ENCODE measurements at places on chromosomes 7 and 10.

- no peak for DNase-seq
These were observed 183.2 kb downstream of the PLXDC2 start for GRCh38 chr10:19999431-19999830.

GRCh38 chr7:15313361-15313760 is 248.5 kb downstream of the AGMO start:
- no peak for DNase-seq

DNA sequence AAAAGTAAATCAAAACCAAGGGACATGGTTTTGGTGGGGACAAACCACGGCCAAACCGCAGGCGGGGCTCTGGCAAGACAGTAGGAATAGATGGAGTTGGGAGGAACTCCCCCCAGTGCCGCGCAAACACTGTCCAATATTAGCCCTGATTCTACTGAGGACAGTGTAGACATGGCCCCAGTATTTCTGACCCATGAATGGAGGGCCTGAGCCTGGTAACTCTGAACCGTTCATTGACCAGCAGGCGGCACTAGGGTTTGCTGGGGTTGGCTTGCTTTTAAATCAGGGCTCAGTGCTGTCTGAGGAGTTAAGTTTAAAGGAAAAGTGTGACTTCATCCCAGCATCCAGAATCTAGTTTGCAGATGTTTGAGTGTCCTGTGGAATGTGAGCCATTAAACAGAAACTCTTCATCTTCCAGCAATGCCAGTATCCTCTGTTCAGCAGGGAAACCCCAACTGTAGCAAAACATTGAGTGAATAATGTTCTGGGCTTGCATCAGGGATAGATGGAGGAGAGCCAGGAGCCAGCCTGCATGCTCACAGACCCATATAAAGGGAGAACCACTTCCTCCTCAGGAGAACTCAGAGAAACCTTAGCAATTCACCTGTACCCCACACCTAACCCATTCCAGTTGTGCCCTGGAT is 147.4 kb upstream of the PRSS58 start:
- no peak for DNase-seq

GRCh38 chr10:35434533-35434932 is 98.2 kb downstream of the CCNY start:
- no peak for DNase-seq

DNA sequence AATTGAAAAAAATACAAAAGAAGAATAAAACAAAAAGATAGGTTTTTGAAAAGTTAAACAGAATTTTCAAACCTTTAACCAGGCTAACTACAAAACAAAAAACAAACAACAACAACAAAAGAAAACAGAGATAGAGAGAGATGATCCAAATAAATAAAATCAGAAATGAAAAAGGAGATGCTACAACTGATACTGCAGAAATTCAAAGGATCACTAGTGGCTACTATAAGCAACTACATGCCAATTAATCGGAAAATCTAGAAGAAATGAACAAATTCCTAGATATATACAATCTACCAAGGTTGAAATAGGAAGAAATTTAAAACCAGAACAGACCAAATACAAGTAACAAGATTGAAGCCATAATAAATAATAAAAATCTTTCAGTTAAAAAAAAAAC is 326.8 kb upstream of the VSTM2A start:
- DNase-seq: no peak

- no peak for DNase-seq
These were observed 1.5 kb downstream of the PCLO start for GRCh38 chr7:83161186-83161585.

DNA sequence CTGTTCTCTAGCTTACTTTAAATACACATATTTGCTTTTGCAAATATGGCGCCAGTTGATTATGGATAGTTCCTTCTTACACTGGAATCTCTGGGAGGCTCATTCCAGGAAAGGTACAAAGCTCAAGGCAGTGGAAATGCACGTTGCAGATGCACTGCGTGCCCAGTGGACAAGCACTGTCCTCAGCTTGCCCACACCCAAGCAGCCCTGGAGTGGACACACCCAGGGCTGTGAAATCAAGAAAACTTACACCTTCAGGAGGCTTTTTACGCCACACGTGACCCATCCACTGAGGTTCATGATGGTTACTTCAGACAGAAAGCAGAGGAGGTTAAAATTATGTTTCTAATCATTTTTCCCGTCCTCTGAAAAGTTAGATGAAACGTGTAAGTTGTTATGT is 248.5 kb downstream of the VTI1A start:
- DNase-seq: no peak

DNA sequence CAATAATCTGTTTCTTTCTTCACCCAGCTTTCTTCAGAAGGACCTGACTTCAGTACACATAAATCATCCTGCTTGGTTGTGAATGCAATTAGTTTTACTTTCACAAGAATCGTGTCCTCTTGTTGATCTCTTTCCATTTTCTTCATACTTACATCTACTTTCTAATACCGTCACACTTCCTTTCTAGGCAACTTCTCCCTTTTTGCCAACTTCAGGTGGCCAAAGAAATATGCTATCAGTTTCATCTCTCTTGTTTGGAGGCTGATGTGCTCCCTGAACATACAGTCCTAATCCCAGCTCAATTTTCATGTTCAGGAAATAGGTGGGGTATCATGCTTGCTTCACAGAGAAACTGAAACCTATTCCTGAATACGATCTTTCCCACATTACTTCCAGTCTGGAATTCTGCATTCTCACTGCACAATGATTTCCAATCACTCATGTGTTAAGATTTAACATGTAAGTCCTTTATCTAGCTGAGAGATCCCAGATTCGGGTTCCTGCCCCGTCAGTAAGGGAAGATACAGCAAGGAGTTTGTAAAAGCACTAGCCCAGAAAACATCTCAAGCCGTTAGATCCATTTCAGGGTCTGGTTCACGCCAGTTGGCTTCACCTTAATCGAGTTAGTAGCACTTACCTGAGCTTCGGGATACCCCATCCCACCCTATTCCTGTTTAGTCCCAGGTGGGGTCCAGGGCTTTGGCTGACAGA is 994 bp downstream of the SLC25A28 start:
- DNase-seq: no peak

DNA sequence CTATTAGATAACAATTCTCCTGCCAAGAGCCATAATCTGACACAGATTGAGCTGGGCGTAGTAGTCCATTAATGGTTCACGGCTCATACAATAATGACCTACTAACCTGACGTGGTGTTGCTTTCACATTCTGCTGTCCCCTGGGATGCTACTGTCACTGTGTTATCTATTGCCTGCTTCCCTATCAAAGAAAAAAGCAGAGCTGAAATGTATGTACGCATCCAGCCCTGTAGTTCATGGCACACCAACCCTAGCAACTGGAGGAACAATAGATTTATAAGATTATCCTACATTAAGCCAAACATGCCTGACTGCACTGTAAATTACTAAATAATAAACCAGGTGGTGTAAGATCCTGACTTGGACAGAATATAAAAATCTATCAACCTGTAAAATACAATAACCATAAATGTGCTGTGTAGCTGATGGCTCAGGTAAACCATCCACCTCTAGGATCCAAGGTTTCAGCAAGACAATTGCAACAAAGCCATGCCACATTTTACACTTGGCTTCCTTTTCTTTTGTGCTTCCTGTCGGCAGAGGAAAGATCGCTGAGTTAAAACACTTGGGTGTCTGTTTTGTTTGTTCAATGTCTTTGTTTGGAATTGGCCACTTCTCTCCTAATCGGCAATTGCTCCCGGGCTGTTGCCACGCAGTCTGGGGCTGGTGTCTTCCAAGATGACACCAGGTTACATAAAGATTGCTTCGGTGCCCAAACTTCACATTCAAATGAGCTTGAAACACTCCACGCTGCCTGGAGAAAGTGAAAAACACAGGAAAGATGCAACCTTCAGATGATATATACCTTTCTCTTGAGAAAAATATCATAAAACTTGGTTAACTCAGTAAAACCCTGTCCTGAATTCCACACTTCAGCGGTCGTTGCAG is 143.9 kb upstream of the MGMT start:
- DNase-seq: no peak

GRCh38 chr7:91149341-91150246 is 114.6 kb upstream of the FZD1 start:
- no peak for DNase-seq

GRCh38 chr7:106737202-106737562 is 76.2 kb upstream of the CCDC71L start:
- peak; percentile 1 for DNase-seq

DNA sequence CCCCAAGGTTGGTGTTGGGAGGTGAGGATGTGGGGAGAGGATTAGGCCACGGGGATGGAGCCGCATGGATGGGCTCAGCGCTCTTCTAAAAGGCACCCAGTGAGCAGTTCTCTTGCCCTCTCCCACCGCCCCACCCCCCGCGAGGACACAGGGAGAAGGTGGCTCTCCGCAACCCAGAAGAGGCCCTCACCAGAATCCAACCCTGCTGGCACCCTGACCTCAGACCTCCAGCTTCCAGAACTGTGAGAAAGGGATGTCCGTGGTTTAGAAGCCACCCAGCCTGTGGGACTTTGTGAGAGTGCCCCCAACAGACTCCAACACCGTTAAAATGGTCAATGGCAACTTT is 242.8 kb upstream of the PPP2R2D start:
- no peak for DNase-seq

DNA sequence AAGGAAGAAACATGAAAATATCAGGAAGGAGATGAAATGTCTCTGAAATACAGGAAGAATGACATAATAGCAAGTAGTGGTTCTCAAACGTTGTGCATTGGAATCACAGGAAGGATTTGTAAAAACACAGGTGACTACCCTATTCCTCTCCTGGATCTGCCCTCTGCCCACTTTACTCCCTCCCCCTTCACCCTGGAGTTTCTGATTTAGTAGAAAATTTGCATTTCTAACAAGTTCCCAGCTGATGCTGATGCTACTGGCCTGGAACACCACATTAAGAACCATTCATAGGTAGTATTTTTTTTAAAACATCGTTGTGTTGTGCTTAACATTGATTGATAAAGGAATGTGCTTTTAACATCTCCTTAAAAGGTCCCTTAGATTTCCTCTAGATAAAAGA is 130.9 kb downstream of the PHF14 start:
- no peak for DNase-seq

DNA sequence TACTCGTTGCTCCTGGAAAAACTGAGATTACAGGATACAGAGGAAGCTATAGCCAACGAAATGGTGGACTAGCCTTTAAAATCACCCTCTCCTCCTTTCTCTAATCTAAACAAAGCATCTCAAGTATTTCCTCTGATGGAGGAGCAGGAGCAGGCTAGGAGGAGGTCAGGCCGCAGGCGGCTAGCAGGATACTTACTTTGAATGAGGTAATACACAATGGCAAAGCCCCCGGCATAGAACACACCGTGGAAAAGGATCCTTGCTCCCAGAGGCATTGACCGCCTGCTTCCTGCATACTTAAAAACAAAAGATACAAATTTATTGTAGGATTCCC is 64.4 kb downstream of the STK17A start:
- DNase-seq: no peak

DNA sequence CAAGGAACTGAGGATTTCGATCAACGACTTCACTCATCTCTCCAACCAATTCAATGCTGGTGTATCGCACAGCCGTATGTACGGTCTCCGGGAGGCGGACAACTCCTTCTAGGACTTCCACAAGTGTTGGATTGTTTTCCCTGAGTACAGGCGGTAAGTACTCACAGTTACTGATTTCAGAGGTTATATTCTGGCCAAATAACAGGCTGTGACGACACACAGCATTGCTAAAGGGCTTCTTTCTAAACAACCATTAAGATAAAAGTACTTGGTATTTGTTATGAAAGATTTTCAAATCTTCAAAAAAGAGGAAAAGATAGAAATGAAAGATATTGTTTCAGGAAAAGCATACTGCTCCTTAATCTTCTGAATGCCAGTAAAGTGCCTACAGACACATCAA is 52.2 kb downstream of the IRF5 start:
- DNase-seq: no peak

DNA sequence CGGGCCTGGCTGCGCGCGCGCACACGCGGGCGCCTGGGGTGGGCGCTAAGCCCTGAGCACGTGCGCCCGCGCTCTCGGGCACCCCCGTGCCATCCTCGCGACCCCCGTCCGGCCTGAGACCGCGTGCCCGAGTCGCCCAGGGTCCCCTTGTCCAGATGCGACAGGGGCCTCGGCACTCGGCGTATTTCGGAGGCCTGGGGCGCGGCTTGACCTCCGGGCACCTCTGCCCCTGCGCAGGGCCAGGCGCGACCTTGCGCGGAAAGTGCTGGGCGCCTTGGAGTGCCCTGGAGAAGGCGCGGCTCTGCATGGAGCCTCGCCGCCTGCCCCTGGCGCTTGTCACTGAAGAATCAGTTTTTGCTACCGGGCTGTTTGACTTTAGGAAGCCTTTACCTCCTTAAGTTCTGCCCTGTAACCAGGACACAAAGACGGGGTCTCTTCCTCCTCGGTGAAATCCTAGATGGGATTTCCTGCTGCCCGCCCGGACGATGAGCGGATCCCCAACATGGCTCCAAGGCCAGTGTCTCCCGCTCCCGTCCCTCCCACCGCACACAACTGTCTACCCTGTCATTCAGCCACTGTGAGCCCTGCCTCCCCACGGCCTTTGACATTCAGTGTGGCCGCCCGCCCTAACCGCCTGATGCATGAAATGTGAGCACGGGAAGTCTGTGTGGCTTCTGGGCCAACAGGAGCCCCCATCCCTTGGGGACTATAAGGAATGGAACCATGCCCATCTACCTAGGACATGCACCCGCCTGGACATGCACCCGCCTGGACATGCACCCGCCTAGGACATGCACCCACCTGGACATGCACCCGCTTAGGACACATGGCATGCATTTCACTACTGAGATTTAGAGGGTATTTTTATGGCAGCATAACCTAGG is 1.1 kb upstream of the STK32C start:
- no peak for DNase-seq

- DNase-seq: no peak
These were observed 1.3 kb upstream of the PRKAG2 start for GRCh38 chr7:151877911-151878835.

DNA sequence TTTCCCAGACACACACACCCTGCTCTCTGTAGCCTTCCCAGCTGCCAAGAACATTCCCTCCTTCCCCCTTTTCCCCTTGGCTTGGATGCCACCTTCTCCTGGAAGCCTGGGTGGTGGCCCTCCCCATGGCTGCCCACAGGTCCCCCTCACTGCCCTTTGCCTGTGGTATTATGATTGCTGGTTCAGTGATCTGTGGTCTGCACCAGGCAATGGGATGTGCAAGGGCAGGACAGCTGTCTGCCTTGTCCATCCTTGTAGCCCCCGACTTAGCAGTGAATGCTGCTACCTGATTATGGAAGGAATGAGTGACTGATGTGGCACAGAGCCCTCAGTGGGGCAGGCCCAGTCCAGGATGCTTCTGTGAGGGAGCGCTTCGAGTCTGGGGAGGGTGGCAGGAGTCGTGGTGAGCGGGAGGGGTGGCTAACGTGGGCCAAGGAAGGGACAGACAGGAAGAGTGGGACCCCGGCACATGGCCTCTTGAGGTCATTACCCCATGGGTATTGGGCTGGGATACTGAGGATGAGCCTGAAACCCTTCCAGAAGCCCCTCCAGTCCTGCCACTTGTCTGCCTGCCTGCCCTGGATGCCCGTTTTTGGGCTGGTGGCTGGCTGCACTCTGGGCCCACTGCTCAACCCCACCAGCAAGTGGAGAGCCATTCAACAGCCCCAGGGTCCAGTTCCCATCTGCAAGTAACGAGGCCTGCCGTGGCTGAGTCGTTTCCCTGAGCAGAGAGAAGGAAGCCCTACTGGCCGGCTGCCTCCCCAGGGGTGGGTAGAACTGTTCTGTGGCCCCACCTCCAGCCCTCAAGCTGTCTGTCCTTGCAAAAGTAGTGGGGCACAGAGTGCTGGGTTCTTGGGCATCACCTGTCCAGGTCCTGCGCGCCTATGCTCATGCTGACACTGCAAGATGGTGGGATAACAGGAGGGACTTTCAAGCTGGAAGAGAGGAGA is 8.8 kb downstream of the CHST3 start:
- DNase-seq: no peak
